ENCODE measurements at places on chromosomes 7 and 10.

- DNase-seq, result no peak
Observed at GRCh38 chr10:56327118-56327517, 33.9 kb downstream of the ZWINT start.

DNA sequence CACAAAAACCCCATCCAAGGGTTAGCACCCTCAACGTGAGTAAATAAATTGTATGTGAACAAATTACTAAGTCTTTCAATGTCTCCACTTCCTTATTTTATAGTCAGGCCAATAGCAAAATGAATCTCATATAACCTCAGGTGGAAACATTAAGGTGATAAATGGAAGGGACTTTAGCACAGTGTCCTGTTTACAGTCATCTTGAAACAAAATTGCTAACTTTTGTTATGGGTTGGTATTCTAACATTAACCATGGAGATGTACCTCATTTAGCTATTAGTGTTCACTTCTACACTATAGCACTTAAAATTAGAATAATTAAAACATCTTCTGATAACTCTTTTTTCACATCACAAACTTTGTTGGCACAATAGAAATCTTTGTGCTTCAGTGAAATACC is 255.8 kb upstream of the CNTNAP2 start:
- no peak for DNase-seq

GRCh38 chr7:120041798-120042197 is 231.2 kb upstream of the KCND2 start:
- no peak for DNase-seq

DNA sequence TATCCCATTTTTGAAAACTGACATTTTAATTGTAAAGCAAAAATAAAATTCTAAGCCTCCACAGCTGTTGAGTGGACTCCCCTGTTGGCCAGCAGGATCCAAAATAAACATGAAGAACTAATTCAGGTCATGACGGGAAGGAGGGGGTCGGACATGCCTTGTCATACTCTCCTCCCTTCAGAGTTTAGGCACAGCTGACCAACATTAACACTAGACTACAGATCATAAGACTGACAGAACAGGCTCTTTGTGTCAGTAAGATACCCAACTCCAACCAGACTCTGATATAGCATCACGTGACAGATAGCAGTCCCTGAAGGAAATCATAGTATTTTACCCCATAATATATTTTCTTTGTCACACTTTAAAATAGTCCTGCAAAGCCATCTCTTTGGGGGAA is 20.9 kb upstream of the ZNF12 start:
- DNase-seq, result no peak

GRCh38 chr10:18059826-18060559 is 80.2 kb upstream of the CACNB2 start:
- DNase-seq, result no peak

- no peak for DNase-seq
Observed at GRCh38 chr7:151508991-151509390, 10.7 kb downstream of the RHEB start.

Data from right forelimb (tissue), 1 donor.